Endodermal cell (in vitro differentiated cells): ENCODE measurements at places on chromosomes 3 and 15. TPM values are rescaled to one million over a fixed set of nuclear protein-coding genes. Genes with fewer than 3 reads are reported as not detected.

The CLRN1 gene
- not detected in 2 replicates for total RNA-seq

The CALML4 gene
- total RNA-seq = 6.4 and 9.7 TPM in 2 replicates

The SLC22A13 gene
- total RNA-seq = 0.21 to 0.33 TPM (median 0.29 TPM) in 3 replicates

The LSMEM2 gene
- not detected in 3 replicates for total RNA-seq

The PLCB2 gene
- 2.5 to 5.3 TPM (median 4.1 TPM) in 3 replicates for total RNA-seq

The BCHE gene
- 0.40 to 1.0 TPM (median 0.69 TPM) in 3 replicates for total RNA-seq

The CELSR3 gene
- 24.7 to 32.3 TPM (median 30.1 TPM) in 3 replicates for total RNA-seq

The ROBO1 gene
- 70.1 and 75.9 TPM in 2 replicates for total RNA-seq

The MYO5C gene
- 24.9 and 26.7 TPM in 2 replicates for total RNA-seq

The GRK7 gene
- total RNA-seq = not detected in 2 replicates

The TMEM158 gene
- total RNA-seq = 0.31 to 1.4 TPM (median 0.34 TPM) in 3 replicates

The FBN1 gene
- 5.4 and 5.9 TPM in 2 replicates for total RNA-seq

The RLBP1 gene
- not detected in 2 replicates for total RNA-seq

The HTR3E gene
- not detected in 3 replicates for total RNA-seq

The TMIE gene
- total RNA-seq = 0.81 and 1.0 TPM in 2 replicates

The SECISBP2L gene
- total RNA-seq = 51.0 to 61.3 TPM (median 54.1 TPM) in 3 replicates

The CYP8B1 gene
- total RNA-seq = 0.09 TPM in 1 of 3 replicates, not detected in the others

The SYNPR gene
- total RNA-seq = 0.18 TPM in 1 of 2 replicates, not detected in the other

GRCh38 chr3:41111011-41111410, 88.3 kb upstream of the CTNNB1 start:
- DNase-seq = peak; percentile 34
- H3K27ac ChIP-seq = no peak overlapping the region
- H3K27me3 ChIP-seq = no peaks in the 10 kb centered on the region
- no peaks in the 10 kb centered on the region for H3K36me3 ChIP-seq
- no peak overlapping the region for H3K4me3 ChIP-seq

DNA sequence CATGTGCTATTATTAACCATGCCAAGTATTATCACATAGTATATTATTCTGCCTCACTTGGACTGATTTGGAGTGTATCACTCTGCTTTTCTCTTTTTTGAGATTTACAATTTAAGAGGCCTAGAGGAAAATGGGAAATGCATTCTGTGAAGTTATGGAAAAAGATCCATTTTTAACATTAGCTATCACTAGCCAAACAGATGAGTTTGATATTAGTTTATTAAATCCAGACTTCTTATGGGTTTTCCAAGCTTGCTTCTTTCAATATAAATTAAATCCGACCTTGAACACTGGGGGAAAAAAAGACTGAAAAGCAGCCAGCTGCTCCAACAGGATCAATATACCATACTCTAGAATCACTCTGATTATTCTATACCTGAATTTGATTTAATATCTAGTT, 30.1 kb upstream of the PLOD2 start:
- H3K27me3 ChIP-seq = no peaks in the 10 kb centered on the region
- no peak overlapping the region for H3K4me3 ChIP-seq
- H3K4me1 ChIP-seq = no peaks in the 10 kb centered on the region
- no peak for DNase-seq
- no peak overlapping the region for H3K27ac ChIP-seq

GRCh38 chr15:74454764-74455500, 6.0 kb downstream of the UBL7 start:
- H3K36me3 ChIP-seq = peaks cover 23% of the 10 kb centered on the region
- peaks cover 8% of the 10 kb centered on the region for H3K4me1 ChIP-seq
- no peaks in the 10 kb centered on the region for H3K27me3 ChIP-seq

GRCh38 chr3:192409838-192410683, 317.3 kb downstream of the FGF12 start:
- DNase-seq = peak; percentile 81
- peaks cover 36% of the 10 kb centered on the region for H3K27me3 ChIP-seq
- H3K36me3 ChIP-seq = no peaks in the 10 kb centered on the region
- peaks cover 8% of the 10 kb centered on the region for H3K4me1 ChIP-seq
- no peak overlapping the region for H3K27ac ChIP-seq
- peak overlapping the region; percentile 91 for H3K4me3 ChIP-seq

DNA sequence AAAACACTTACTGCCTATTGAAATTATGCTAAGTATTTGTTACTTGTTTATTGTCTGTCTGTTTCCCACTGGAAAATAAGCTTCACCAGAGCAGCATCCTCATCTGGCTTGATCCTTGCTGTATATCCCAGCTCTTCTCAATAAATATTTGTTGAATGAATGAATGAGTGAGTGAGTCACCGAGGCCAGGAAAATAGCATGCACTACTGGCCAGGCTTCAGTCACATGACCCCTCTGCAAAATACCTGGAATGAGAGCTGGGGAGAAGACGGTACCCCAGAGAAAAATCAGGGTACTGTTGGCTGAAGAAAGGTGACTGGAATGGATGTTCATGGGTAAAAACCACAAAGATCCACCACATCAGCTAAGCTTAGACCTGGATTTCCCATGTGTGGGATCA, 331.9 kb downstream of the SHQ1 start:
- no peak overlapping the region for H3K27ac ChIP-seq
- no peaks in the 10 kb centered on the region for H3K4me1 ChIP-seq
- H3K36me3 ChIP-seq = no peaks in the 10 kb centered on the region
- no peaks in the 10 kb centered on the region for H3K27me3 ChIP-seq
- no peak overlapping the region for H3K4me3 ChIP-seq

DNA sequence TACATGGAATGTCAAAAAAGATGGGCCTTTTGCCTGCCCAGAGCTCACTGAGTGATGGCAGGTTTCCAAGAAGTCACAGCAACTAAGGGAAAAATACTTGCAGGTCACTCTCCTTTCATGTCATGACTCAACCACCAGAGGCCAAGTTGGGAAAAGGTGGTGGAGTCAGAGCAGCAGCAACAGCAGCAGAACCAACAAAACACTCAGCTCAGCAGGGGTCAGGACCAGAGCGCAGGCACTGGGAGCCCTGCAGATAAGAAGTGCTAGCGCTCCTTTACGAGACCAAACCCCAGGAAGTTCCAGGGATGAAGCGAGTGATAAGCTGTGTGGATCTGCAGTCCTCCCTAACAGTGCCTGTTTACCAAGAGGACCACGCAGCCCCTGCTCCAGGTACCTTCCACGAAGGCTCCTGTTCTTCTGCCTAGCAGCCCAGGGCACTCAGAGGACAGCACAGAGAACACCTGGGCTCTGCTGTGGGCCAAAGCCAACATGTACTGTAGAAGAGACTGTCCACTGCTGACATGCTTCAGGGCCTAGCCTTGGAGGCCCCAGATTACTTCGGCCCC, 26.0 kb downstream of the POC1A start:
- no peaks in the 10 kb centered on the region for H3K27me3 ChIP-seq
- H3K27ac ChIP-seq = no peak overlapping the region
- H3K4me1 ChIP-seq = no peaks in the 10 kb centered on the region

- peaks cover 58% of the 10 kb centered on the region for H3K36me3 ChIP-seq
- no peaks in the 10 kb centered on the region for H3K4me1 ChIP-seq
- H3K27me3 ChIP-seq = no peaks in the 10 kb centered on the region
- H3K27ac ChIP-seq = no peak overlapping the region
Measured at GRCh38 chr3:141557961-141558706, 71.3 kb downstream of the RASA2 start.

GRCh38 chr3:123862152-123862551, 22.0 kb downstream of the MYLK start:
- no peak for DNase-seq
- no peaks in the 10 kb centered on the region for H3K4me1 ChIP-seq
- H3K27ac ChIP-seq = no peak overlapping the region
- no peak overlapping the region for H3K4me3 ChIP-seq

DNA sequence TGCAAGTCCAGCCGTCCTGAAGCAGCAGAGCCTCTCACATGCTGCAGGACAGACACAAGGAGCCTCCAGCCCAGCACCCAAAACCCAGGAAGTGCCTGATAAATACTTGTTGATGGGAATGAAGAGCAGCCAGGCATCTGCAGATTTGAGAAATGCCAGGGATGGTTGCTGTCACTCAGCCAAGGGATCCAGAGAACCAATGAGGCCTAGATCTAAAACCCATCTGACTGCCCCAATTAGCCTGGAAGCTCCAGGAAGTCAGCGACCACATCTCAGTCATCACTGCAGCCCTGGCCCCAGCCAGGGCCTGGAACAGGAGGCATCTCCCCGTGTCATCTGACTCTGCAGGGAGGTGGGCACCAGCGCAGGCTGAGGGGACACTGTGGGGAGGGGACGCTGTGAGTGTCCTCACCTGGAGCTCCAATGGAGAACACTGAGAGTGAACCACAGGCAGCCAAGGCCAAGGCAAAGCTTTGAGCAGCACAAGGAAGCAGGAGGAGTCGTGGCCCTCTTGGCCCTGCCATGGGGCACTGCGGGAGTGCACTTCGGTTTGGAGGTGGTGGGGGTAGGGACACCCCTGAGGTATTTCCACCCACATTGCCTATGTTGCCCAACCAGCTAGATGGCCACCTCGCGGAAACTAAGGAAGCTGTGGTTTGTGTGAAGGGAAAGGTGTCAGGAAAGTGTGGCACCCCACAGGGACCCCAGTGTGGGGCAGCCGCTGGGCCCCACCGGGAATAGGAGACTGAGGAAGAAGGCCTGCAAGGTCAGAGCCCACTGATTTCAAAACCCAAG, 229.5 kb downstream of the VPS13C start:
- H3K27ac ChIP-seq = no peak overlapping the region
- no peak for DNase-seq
- H3K4me3 ChIP-seq = no peak overlapping the region
- no peaks in the 10 kb centered on the region for H3K4me1 ChIP-seq
- no peaks in the 10 kb centered on the region for H3K36me3 ChIP-seq

GRCh38 chr15:91413142-91413541, 313.1 kb downstream of the SV2B start:
- peaks cover 5% of the 10 kb centered on the region for H3K4me1 ChIP-seq
- DNase-seq = no peak
- H3K36me3 ChIP-seq = no peaks in the 10 kb centered on the region
- H3K27me3 ChIP-seq = no peaks in the 10 kb centered on the region
- no peak overlapping the region for H3K27ac ChIP-seq

DNA sequence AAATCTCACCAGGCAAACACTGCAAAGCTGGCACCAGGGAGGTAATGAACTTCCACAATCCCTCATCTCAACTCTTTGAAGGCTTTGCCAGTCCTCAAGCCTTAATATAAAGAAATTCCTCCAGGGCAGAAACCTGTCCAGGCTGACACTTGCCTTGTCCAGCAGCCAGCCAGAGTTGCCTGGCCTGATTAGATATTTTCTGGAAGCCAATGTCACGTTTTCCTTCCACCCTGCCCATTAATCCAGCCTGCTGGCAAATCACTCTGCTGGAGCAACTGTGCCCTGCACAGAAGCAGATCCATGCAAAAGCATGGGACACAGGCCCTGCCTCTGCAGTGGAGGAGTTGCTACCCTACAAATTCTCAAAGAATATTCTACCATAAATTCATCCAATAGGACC, 56.5 kb downstream of the HEG1 start:
- DNase-seq = no peak
- H3K27ac ChIP-seq = no peak overlapping the region

GRCh38 chr3:124092811-124093210, 100.9 kb upstream of the ROPN1 start:
- H3K4me1 ChIP-seq = no peaks in the 10 kb centered on the region
- no peaks in the 10 kb centered on the region for H3K27me3 ChIP-seq
- no peak overlapping the region for H3K27ac ChIP-seq
- H3K4me3 ChIP-seq = no peak overlapping the region
- H3K36me3 ChIP-seq = no peaks in the 10 kb centered on the region

- no peak overlapping the region for H3K27ac ChIP-seq
- H3K4me3 ChIP-seq = no peak overlapping the region
- no peaks in the 10 kb centered on the region for H3K27me3 ChIP-seq
- no peaks in the 10 kb centered on the region for H3K36me3 ChIP-seq
- no peaks in the 10 kb centered on the region for H3K4me1 ChIP-seq
- no peak for DNase-seq
Measured at GRCh38 chr3:100871306-100871705, 121.9 kb downstream of the ABI3BP start.

- no peaks in the 10 kb centered on the region for H3K36me3 ChIP-seq
- H3K27ac ChIP-seq = no peak overlapping the region
- H3K27me3 ChIP-seq = no peaks in the 10 kb centered on the region
- no peaks in the 10 kb centered on the region for H3K4me1 ChIP-seq
- DNase-seq = no peak
- H3K4me3 ChIP-seq = no peak overlapping the region
Measured at GRCh38 chr15:92184679-92185230, 208.9 kb upstream of the ST8SIA2 start.

GRCh38 chr15:66947471-66947870, 117.9 kb upstream of the SMAD3 start:
- no peak overlapping the region for H3K4me3 ChIP-seq
- no peaks in the 10 kb centered on the region for H3K36me3 ChIP-seq
- peaks cover 31% of the 10 kb centered on the region for H3K27me3 ChIP-seq
- no peaks in the 10 kb centered on the region for H3K4me1 ChIP-seq
- no peak for DNase-seq

- H3K27me3 ChIP-seq = no peaks in the 10 kb centered on the region
- H3K36me3 ChIP-seq = no peaks in the 10 kb centered on the region
- no peak overlapping the region for H3K4me3 ChIP-seq
- H3K4me1 ChIP-seq = peaks cover 10% of the 10 kb centered on the region
- DNase-seq = no peak
Measured at GRCh38 chr3:45054196-45054857, 28.2 kb downstream of the CLEC3B start.

DNA sequence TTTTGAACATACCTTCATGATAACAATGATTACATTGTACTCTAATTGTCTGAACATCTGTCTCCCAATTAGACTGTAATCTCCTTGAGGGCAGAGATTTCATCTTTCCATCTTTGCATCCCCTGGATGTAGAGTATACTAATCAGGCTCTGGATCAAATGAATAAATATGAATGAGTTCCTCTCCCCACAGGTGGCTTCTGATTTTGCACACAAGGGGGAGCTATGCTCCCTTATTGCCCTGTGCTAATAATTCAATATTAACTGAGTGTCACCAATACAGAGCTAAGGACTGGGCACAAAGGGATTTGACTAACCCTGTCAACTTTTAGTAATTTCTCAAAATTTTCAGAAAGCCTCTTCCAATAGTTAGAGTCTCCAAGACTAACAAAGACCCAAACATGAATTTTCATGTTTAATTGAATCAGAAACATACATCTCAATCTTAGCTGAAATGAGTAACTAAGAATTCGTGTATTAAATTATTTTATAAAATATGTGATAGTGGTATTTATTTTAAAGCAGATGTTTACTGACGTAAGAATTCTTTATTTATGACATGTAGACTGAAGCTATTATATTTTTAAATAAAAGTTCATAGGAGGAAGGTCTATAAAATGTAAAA, 3.0 kb downstream of the DUOXA1 start:
- no peak overlapping the region for H3K4me3 ChIP-seq
- no peak overlapping the region for H3K27ac ChIP-seq
- DNase-seq = peak; percentile 62
- H3K27me3 ChIP-seq = peaks cover 97% of the 10 kb centered on the region
- H3K36me3 ChIP-seq = no peaks in the 10 kb centered on the region

- DNase-seq = no peak
- H3K36me3 ChIP-seq = no peaks in the 10 kb centered on the region
- H3K4me1 ChIP-seq = no peaks in the 10 kb centered on the region
- H3K27ac ChIP-seq = no peak overlapping the region
- H3K4me3 ChIP-seq = no peak overlapping the region
- H3K27me3 ChIP-seq = no peaks in the 10 kb centered on the region
Measured at GRCh38 chr3:145448436-145448835, 712.5 kb downstream of the PLOD2 start.
